ENCODE measurements at places on chromosomes 12 and 14. TPM values are rescaled to one million over a fixed set of nuclear protein-coding genes. Genes with fewer than 3 reads are reported as not detected.
A peak's percentile ranks its signal among the peaks of the same experiment; 100 is the strongest.

DNA sequence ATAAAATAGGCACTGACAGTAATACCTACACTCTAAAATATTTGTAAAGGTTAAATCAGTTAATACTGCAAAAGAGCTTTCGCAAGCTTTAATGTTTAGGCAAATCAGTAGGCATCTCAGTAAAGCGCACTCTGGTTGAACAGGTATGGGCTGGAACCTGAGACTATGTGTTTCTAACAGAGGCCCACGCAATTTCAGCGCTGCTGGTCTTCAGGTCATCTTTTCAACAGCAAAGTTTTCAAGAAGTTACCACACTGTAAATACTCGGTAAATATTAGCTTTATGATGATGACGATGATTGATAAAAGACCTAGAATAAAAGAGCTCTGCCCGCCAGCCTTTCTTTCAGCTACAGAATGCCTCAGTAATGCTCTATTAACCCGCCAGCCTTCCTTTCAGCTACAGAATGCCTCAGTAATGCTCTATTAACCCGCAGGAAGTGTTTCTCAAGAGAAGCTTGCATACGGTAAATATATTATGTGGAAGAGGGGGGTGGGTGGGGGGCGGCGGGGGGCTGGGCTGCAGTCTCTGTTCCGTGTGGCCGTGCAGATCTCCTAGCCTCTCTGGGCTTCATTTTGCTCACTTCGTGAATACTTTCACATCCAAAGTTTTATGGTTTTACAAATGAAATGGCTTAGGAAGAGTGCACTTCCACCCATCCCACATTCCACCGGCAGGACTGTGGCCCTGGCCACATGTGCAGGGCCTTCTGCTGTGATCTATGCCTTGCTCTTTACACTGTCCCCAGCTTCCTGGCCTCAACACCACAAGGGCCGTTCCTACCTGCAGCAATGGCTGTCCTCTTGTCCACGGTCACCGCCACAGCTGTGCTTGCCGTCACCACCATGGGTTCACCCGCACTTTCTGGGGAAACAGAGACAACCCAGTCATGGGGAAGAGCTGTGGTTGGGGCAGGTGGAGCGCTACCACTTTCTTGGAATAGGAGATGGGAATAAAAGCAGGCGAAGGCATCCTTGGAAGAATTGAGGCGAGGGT, 19.9 kb downstream of the LRTM2 start:
- DNase-seq = peak; percentile 44

GRCh38 chr12:52800259-52800917, 4.5 kb upstream of the KRT3 start:
- no peak for DNase-seq

GRCh38 chr12:117098361-117099217, 627 bp downstream of the TESC start:
- DNase-seq = peak; percentile 89

- DNase-seq = no peak
Measured at GRCh38 chr12:47591361-47591791, 114.5 kb downstream of the RPAP3 start.

DNA sequence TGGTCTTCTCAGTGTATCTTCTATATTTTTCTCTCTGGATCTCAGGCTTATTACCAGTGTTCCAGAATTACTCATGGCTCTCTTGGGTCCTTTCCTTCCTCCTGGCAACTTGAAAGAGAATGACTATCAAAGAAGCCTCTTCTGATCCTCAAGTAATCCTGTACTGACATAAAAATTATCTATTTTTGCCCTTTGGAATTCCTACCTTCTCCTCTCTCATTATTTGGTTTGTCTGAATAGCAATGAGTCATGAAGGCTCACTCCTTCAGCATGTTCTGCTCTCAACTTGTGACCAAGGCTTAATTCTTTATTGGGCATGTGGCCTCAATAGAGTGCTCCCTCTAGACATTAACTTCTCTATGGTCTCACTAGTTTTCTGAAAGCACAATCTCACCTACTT, 553.6 kb upstream of the ATP2B1 start:
- no peak for DNase-seq

GRCh38 chr12:21776175-21776574, 1.7 kb upstream of the KCNJ8 start:
- DNase-seq = no peak

- no peak for DNase-seq
Measured at GRCh38 chr14:76500480-76500879, 124.5 kb downstream of the ESRRB start.

- no peak for DNase-seq
Measured at GRCh38 chr12:12518919-12519318, 43.7 kb downstream of the DUSP16 start.

GRCh38 chr12:105547786-105548185, 217.3 kb downstream of the C12orf75 start:
- DNase-seq = no peak

DNA sequence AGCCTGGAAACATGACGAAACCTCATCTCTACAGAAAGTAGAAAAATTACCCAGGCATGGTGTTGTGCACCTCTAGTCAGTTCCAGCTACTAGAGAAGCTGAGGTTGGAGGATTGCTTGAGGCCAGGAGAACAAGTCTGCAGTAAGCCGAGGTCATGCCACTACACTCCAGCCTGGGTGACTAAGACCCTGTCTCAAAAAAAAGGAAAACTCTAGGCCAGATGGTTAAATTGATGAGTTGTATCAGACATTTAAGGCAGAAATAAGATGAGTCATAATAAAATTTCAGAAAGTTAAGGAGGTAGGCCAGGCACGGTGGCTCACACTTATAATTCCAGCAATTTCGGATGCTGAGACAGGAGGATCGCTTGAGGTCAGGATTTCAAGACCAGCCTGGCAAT, 10.7 kb downstream of the EIF2S1 start:
- no peak for DNase-seq

DNA sequence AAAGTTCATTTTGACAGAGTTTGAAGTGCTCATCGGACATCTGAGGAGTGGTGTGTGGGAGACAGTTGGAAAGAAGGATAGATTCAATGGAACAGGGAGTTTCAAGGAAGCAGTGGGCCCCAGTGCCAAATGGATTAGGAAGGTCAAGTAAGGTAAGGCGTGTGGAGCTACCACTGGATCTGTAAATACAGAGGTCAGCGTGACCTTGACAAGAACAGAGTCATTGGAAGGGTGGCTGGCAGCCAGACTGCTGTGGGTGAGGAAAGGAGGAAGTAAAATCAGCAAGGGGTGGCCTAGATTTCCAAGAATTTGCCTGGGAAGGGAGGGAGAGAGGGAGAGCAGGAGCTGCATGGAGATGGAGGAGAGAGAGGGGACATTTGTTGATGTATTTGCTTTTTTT, 68.2 kb upstream of the IGF1 start:
- no peak for DNase-seq

GRCh38 chr14:24095271-24096068, 1.4 kb downstream of the PCK2 start:
- peak; percentile 91 for DNase-seq

DNA sequence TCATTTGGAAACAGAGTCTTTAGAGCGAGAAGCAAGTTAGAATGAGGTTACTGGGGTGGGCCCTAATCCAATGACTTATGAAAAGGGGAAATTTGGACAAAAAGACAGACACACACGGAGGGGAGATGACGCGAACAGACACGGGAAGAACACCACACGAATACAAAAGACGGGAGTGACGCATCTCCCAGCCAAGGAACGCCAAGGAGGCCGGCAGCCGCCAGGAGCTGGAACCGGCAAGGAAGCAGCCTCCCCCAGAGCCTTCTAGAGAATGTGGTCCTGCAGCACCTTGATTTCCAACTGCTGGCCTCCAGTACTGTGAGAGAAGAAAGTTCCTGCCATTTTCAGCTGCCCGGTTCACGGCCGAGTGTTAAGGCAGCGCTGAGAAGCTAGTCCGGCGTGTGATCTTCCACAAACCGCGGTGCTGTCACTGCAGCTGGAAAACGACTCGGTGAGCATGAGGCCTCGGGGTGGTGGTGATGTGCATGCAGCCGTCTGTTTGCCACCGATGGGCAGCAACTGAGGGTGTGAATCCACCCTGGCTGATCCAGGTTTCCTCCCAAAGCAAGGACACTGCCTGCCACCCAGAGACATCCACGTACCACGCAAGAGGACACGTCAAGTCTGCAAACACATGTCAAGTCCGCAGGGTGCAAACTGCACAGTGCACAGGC, 124.5 kb downstream of the NCOR2 start:
- DNase-seq = no peak

DNA sequence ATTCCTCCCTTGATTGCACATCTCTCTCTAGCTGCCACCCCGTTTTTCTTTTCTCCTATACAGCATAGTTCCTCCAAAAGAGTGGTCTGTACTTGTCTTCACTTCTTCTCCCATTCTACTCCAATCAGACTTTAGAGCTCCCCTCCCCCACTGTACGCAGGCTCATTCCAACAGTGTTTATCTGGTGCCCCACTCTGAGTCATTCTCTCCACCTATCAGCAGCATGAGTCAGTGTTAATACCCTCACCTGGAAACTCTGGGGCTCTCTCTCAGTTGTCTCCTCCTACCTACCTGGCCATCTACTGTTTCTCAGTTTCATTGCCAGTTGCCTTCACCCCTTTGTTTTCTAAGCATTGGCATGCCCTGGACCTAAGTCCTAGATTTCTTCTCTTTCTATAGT, 175.1 kb upstream of the ARHGAP5 start:
- no peak for DNase-seq

DNA sequence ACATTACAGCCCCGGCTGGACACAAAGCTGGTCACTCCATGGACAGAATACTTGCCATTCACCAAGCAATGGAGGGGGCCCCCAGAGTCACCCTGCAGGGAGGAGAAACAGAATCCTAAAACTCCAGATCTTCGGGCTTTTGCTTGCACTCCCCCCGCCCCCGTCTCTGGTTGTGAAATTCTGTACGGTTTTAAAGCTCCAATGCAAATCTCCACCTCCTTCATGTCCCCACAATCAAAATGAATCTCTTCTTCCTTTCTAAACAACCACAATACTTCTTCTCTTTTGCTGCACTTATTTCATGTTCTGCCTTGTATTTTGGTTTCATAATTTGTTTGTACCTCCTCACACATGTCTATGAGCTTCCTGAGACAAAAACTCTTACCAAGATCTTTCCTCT, 5.8 kb upstream of the BIN2 start:
- no peak for DNase-seq

- DNase-seq = no peak
Measured at GRCh38 chr14:46300765-46301164, 350.8 kb downstream of the RPL10L start.

KIF5A gene
- total RNA-seq = 1.0 TPM

PCED1B gene
- total RNA-seq = 5.8 TPM

TMEM229B gene
- total RNA-seq = 0.07 TPM

CCDC184 gene
- total RNA-seq = 0.07 TPM

ACACB gene
- 3.8 TPM for total RNA-seq

PSME1 gene
- total RNA-seq = 46.9 TPM

FAM186B gene
- total RNA-seq = 0.11 TPM

NPFF gene
- not detected for total RNA-seq

LALBA gene
- not detected for total RNA-seq

KIF26A gene
- 61.0 TPM for total RNA-seq

ALG10 gene
- total RNA-seq = 10.9 TPM
